ENCODE measurements at places on chromosomes 1 and 21.

GRCh38 chr21:27101523-27101922, 134.6 kb upstream of the ADAMTS5 start:
- no peak for DNase-seq

DNA sequence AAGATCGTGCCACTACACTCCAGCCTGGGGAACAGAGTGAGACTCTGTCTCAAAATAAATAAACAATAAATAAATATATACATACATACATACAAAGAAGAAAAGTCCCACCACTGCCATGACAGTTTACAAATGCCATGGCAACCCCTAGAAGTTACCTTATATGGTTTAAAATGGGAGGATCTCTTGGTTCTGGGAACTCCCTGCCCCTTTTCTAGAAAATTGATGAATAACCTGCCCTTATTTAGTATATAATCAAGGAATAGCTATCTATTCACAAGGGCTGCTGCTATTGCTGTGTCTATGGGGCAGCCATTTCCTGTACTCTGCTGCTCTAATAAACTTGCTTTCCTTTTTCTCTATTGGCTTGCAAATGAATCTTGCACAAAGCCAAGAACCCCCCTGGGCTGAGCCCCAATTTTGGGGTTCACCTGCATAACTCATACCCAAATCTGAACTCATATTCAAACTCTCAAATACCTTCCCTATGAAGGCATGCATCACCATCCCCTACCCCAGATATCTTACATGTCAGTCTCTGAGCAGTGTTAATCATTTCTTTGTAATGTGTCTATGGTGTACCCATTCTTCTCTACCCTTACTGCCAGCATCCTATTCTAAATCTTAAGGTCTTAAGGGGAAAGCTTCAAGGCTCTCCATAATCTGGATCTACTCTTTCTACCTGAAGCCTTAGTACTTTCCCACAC, 9.0 kb downstream of the GON4L start:
- no peak for DNase-seq

DNA sequence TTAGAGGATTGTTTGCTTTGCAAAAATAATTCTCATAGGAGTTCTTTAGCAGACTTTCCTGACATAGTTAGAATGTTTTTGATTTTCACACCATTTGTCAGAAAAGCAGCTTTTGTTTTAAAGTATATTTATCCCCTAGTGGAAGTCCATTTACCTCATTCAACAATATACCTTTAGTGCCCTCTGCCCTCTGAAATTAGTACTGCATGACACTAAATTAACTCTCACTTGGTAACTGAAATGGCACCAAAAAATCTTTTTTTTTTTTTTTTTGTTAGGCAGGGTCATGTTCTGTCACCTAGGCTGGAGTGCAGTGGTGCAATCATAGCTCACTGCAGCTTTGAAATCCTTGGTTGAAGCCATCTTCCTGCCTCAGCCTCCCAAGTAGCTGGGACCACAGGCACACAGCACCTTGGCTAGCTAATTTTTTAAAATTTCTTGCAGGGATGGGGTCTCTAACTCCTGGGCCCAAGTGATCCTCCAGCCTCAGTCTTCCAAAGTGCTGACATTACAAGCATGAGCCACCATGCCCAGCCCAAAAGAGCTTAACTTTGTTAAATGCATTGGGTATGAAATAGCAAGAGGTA, 13.6 kb downstream of the LRRC42 start:
- DNase-seq: no peak

DNA sequence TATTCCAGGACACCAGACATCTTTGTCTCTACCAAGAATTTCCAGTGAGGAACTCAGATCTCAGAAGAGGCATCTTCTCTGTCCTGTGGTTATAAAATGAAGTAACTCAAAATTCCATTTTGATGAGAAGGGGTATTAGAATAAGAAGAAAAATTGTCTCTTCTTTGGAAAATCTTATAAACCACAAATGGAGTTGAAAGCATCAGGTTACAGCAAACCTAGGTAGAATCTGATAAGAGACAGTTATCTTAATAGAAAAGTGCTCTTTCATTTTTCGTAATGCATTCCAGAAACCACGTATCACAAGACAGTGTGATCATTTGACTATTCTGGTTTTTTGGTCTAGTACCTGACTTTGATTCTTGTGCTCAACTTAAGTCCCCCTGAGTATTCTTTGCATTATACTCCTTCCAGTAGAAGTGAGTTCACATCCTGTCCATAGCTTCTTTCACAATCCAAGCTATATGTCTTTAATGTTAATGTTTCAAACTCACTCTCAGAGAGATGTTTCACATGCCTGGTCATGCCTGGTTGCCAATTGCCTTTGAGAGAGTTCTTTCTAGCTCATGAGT, 120.9 kb upstream of the PRDX6 start:
- DNase-seq: no peak

GRCh38 chr1:20484519-20485462, 1.2 kb downstream of the CAMK2N1 start:
- no peak for DNase-seq

DNA sequence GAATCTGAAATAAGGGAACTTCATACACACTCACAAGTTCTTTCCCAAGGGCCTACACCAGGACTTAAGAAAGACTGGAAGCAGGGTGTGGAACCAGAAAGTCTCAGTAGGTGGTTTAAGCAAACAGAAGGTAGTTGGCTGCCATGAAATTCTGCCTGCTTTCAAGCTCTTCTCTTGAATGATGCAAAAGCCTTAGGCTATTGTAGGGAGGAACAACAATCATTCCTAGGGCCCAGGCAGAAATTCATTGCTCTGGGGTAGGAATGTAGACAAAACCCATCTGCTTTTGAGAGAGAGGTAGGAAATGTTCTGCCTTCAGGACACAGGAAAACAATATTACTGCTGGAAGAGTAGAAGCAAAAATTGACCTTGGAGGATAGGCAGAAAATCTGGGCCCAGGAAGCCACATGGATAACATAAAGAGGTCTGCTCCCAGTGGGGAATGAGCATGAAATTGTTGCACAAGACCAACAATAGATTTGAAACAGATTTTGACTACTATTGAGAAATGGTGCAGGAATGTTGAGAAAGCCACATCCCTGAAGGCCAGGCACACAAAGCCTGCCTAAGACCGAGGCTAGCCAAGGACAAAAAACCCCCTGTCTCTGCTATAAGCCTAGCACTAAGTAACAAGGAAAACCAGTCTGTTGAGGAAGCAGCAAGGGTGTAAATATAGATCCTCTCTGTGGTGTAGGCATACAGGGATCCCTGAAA, 22.7 kb upstream of the SFT2D2 start:
- no peak for DNase-seq

- DNase-seq: no peak
These were observed 51.7 kb downstream of the TOR1AIP2 start for GRCh38 chr1:179825798-179826460.

DNA sequence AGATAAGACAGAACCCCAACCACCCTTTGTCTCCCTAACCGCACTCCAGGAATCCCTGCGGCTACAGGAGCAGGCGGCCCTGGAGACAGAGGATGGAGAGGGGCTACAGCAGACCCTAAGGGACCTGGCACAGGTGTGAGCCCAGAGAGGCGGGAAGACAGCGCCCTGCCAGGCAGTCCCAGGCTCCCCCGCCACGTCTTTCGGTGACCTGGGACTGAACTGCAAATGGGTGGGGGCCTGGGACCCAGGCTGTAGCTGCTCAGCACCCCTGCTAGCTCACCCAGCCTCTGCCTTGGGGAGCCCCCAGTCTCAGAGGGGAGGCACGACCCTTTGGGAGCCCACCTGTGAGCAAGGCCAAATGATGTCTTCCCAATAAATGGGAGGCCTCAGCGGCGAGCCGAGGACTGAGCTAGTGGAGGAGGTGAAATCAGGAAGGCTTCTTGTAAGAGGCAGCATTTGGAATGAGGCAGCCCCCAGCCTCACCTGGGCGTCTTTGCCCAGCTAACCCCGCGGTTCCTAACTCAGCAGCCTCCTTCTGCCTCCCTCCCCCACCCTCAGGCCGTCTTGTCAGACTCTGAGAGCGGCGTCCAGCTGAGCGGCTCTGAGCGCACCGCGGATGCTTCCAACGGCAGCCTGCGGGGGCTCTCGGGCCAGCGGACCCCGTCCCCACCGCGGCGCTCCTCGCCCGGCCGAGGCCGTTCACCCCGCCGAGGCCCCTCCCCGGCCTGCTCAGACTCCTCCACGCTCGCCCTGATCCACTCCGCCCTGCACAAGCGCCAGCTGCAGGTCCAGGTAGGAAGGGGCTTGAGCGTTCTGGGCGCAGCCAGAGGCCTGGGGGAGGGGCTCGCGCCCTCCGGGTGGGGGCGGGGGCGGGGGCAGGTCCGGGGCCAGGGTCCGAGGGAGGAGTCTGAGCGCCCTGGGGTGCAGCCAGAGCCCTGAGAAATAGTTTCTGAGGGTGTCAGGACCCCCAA, 16.9 kb downstream of the CROCC start:
- no peak for DNase-seq

GRCh38 chr1:241536969-241537368, 4.8 kb downstream of the KMO start:
- no peak for DNase-seq

DNA sequence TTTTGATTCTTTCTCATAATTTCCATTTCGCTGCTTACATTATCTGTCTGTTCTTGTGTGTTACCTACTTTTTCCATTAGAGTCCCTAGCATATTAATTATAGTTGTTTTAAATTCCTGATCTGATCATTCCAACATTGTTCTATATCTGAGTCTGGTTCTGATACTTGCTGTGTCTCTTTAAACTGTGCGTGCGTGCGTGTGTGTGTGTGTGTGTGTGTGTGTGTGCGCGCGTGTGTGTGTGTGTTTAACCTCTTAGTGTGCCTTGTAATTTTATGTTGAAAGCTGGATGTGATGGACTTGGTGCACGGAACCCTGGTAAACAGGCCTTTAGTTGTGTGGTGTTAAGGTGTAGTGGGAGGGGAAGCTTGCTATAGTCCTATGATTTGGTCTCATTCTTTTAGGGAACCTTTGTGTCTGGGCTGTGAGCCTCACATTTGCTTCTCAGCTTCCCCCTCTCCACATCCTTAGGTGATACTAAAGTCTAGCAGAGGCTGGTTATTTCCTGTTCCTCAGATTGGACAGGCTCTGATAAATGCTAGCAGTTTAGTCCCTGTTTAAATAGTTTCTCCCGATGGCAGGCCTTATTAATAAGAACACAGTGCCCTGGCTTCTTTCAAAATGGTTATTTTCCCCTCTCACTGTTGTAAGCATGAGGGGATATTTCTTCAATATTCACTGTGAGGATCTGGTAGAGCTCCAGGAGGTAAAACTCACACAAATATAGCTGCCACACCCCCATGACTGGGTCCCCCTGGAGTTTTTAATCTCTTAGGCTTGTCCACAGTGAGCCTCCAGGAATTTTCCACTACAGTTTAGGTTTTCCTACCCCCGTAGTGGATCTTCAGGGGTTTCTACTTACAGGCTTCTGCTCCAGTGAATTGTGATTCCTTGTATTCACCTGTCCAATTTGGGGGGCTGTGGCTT, 118.3 kb downstream of the GALNT2 start:
- no peak for DNase-seq

DNA sequence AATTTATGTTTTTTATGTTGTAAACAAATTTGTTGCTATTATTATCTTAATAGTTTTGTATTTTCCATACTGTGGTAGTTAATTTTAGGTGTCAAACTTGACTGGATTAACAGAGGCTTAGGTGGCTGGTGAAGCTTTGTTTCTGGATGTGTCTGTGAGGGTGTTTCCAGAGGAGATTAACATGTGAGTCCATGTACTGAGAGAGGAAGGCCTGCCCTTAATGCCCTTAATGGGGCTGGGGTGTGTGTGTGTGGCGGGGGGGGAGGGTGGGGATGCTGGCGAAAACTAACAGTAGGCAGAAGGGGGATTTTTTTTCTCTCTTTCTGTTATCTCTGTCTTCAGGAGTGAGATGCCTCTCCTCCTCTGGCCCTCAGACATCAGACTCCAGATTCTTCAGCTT, 1.9 kb downstream of the OR14A16 start:
- no peak for DNase-seq

- DNase-seq: no peak
These were observed 4.6 kb upstream of the KRTAP10-4 start for GRCh38 chr21:44568667-44569556.

DNA sequence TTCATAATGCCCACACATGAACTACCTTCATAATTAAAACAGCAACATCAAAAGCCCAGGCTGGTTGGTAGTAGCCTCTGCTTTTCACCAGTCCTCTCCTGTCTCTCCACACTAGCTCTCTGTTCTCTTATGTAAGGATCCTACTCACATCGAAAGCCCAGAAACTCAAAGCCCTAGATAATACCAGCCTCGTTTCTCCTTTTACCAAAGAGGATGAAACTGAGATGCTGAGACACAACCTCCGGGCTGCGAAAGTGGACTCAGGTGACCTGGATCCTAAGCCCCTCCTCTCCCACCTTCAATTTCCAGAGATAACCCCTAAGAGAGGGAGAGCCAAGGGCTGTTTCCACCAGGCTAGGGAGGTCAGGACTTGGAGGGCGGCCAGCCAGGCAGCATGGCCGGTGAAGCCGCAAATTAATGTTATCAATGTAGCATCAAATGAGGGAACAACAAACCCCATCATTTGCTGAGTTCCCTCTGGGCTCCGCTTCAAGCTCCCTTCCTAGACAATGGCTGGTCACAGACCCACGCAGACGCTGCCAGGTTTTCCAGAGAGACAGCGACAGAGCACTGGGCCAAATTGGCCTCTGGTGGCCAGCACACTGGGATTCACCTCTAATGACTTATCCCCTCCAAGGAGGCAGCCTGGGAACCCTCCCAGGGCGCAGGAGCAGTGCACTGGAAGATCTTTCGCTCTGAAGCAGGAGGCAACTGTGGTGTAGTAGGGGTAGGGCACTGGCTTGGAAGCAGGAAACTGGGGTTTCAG, 20.7 kb upstream of the STMN1 start:
- DNase-seq: no peak

DNA sequence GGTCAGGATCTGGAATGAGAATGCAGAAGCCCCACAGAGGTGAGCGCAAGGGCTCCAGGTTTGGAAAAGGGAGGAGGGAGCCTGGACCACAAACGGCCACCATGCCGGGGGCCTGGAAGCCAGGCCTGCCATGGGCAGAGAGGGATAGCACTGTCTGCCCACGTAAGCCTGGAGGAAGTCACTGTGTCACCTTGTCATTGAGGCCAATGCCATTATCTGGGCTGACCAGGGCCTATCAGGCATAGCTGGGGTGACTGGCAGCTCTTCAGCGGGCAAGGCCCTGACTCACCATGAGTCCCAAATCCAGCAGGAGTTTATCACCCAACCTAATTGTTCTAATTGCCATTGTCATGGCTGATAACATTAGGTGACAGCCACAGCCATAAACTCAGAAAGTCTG, 84.6 kb downstream of the MATN1 start:
- DNase-seq: no peak
